ENCODE measurements at places on chromosomes 1 and 21.

DNA sequence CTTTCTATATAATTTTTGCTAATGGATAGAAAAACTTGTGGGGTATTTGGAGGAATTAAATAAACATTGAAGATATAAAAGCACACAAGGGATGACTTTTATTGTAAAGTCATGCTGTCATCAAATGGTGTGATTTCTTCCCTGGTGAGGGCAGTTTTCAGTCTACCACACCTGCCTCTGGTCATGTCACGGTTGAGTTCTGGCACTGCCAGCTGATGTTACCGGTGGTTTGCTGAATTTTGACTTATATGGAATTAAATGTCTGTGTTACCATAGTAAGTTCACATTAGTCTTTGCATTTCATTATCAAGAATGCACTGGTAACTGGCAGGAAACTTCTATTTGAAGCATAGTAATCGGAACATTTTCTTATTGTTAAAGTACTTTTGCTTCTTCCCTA lies 13.4 kb downstream of the S1PR1 start:
- DNase-seq, result no peak

DNA sequence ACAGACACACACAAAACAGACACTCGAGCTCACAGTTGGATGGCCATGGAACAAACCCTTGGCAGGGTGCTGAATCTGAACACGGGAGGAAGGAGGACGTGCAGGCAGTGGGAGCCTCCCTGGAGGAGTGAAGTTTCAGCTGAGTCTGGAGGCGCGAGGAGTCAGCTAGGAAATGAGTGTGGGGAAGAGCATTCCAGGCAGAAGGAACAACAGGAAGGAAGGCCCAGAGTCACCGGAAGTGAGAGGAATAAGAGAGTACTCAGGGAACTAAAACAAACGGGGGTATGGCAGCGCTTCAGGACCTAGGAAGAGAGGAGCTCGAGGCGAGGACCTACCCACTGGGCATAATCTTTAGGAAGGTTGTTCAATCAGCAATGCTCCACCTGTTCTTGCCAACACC lies 137.3 kb downstream of the SYF2 start:
- DNase-seq, result no peak

- DNase-seq, result no peak
These were observed 74.1 kb downstream of the RRAGC start for GRCh38 chr1:38785285-38786039.

GRCh38 chr21:36337099-36337509 lies 17.1 kb downstream of the MORC3 start:
- DNase-seq, result no peak

DNA sequence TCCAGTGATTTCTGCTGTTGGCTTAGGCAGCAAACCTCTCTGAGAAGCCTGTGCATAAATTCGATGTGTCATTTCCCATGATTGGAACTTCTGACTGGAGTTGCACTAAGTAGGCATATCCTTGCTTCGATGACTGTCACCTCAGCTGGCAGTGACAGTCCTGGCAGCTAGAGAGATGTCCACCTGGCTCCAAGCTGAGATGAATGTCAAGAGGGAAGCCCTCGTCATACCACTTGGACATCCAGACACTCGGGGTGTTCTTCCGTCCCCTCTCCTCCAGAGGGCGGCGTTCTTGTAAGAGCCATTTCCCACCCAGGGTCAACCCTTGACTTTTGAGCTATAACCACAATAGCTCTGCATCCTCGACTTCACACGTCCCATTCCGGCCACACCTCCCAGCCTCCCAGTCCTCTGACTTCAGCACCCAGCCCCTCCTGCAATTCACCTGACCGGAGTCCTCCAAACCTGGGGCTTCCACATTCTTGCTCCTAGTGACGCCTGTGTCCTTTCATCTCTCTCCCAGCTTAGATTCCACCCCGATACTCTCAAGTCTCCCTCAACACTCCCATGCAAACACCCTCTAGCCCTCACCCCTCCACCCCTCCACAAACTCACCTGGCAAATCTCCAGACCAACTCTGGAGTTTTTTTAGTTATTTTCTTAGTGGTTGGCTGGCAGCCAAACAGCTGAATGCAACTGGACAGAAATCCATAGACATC lies 17.3 kb downstream of the CA6 start:
- peak; percentile 43 for DNase-seq

GRCh38 chr1:203150511-203151297 lies 23.2 kb downstream of the ADORA1 start:
- no peak for DNase-seq

Data from RCC 7860 (cell line).